SJSA1 (cell line): ENCODE measurements at places on chromosomes 11 and 22.

DNA sequence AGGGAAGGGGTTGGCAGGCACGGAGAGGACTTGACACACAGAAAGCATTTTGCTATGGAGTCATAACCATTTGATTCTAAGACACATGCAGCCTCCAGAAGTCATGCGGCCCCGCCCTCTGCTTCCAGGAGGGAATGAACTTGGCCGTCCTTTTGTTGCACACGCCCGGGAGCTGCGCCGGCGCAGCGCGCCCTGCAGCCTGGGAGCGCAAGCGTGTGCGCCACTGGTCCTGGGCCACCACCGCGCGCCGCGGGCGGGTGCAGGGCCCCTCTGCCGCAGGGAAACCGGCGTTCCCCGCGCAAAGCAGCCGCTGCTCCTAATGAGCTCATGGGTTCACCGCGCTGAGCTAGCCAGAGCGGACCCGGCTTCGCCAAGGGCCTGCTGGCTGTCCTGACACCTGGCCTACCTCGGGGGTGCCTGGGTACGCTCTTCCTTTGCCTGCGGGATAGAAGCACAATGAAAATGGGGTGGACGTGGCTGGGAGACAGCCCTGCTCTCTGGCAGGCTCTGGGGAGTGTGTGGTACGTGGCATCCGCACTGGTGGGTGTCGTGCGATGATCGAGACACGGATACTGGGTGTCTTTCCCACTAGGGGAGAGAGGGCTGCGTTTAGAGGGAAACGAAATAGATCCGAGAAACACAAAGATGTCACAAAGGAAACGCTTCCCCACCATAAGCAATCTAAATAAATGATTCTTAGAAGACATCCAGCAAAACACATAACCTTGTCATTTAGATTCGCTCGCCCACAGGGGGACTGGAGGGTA lies 669 bp downstream of the MICAL3 start:
- peak; percentile 81 for DNase-seq

- DNase-seq = no peak
These were observed 67.9 kb downstream of the CHRDL2 start for GRCh38 chr11:74663315-74663714.

GRCh38 chr11:47333886-47334443 lies 18.5 kb downstream of the MYBPC3 start:
- no peak for DNase-seq

DNA sequence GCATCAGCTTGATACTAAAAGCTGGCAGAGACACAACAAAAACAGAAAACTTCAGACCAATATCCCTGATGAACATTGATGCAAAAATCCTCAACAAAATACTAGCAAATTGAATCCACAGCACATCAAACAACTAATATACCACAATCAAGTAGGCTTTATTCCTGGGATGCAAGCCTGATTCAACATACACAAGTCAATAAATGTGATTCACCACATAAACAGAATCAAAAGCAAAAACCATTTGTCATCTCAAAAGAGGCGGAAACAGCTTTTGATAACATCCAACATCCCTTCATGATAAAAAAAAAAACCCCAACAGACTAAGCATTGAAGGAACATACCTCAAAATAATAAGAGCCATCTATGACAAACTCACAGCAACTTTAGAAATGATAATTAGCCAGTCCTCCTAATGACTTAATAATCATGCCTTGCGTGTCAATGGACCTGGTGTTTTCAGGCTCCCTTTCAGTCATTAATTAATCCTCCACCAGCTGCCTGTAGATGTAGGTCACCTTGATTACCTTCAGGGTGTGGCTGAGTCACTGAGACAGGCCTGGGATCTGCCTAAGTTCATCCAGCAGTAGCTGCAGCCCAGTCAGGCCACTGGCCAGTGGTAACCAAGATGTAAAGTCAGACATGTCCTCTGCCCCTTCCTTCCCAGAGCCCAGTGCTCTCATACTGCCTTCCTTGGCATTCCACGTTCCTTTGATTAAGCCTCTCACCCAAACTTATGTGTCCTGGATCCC lies 109.8 kb downstream of the EHF start:
- no peak for DNase-seq

DNA sequence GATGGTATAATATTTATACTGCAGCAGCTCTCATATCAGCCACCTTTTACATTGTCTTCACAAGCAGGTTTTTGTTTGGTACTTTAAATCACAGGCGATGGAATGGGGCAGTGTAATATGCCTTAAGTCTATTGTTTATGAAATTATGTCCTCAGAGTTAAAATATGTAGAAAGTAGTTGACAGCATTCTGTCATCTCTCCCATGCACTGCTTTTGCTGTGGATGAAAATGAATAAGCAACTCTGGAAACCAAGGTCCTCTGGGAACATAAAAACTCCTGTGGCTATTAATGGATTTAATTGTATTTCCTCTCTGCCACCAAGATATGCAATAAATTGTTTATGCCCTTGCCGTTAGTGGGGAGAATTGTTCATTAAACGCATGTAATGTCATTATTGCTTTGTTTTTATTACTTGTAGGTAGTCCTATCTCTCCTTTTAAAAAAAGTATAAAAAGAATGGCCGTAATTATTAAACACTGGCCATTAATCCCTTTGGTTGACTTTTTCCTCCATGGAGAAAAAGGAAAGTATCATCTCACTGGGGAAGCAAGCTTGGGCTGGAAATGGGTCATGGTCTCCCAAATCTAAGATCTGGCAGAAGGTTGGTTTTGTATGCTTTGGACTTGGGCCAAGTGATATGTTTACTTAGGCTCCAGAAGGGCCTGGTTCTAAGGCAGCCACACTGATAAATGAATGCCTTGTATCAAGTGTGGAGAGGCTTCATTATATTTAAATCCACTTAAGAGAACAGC lies 13.1 kb downstream of the PACS1 start:
- DNase-seq = peak; percentile 43

- no peak for DNase-seq
These were observed 186.5 kb downstream of the SNX19 start for GRCh38 chr11:130729678-130730300.

DNA sequence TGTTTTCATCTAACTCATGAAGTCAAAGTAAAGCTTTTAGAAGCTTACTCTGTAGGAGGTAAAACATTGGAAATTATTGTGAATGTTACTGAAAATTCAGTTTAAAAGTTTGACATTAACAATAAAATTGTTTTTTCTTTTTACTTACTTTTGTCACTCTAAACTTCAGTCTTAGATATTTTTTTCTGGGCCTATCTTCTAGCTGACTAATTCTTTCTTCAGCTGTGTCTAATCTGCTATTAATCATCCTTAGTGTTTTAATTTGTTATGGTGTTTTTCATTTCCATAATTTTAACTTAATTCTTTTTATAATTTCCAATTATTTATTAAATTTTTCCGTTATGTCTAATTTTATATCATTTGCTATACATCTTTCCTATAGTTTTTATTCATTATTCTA lies 35.0 kb downstream of the IL10RA start:
- no peak for DNase-seq

GRCh38 chr11:45392591-45393091 lies 106.5 kb upstream of the SYT13 start:
- DNase-seq = no peak

DNA sequence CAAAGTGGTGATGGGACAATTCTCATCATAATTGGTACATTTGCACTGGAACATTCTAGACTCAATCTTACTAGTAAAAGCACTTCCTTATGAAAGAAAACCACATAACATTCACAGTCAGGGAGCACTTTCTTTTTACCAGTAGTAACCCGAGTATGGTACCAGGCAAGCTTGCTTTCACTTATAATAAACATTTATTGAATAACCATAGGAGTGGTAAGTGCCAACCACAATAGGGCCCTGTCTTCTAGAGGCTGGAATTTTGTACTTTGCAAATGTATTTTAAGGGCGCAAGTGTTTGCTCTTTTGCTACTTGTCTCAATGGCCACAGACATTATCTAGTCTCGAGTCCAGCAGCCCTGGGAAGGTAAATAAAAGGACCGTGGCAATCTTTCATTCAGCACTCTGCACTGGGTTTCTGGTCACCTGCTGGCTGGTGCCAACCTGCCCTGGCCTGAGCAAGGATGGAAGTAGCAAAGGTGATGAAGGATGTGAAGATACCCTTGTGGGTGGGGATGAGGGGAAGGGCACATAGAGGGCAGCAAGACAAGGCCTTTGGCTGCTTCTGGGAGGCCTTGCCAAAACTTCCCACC lies 24.2 kb downstream of the C22orf31 start:
- DNase-seq = no peak

DNA sequence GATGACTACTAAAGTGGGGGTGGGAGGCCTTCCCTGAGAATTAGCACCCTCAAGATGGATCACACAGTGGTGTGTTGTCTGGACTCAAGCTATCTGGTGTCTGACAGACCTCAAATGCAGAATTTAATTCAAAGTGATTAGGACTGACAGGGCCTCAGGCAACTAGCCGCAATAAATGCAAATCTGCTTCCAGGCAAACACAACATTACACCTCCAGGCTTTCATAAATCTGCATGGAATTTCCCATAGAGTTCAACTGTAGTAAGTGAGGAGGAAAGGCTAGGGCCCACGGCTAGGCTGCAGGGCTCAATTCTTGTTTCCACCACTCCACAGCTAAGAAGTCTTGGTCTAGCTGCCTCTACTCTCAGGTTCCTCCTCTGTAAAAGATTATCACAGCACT lies 331.4 kb downstream of the LARGE1 start:
- no peak for DNase-seq

DNA sequence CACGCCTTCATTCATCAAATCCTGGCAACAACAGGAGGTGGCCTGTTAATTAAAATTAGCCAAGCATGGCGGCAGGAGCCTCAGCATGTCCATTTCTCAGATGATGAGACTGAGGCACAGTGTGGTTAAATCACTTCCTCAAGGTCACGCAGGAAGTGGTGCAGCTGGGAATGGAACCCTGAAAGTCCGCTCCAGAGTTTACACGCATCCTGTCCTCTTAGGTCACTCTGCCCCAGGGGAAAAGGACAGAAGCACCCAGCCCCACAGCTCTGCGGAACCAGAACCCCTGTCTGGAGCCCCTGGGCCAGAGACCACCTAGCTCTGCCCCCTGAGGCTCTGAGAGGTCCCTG lies 19.6 kb downstream of the RPL3 start:
- DNase-seq = no peak

GRCh38 chr11:93005239-93005638 lies 35.8 kb downstream of the MTNR1B start:
- no peak for DNase-seq

DNA sequence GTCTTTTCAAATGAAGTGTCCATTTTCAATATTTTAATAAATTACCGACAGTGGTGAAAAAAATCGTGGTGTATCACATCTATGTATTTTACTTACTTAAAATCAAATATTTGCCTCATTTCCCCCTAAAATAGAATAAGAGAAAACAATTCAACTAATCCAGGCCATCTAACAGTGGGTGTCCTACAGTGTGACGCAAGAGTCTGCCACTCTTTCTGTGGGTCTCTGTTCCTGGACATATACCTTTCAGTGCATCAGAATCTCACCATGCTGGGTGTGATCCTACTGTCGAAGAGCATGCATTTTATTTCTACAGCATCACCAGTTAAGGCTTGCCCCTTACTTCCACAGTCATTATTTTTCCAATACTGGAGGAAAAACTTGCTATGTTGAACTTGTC lies 111.2 kb downstream of the CD44 start:
- DNase-seq = no peak

DNA sequence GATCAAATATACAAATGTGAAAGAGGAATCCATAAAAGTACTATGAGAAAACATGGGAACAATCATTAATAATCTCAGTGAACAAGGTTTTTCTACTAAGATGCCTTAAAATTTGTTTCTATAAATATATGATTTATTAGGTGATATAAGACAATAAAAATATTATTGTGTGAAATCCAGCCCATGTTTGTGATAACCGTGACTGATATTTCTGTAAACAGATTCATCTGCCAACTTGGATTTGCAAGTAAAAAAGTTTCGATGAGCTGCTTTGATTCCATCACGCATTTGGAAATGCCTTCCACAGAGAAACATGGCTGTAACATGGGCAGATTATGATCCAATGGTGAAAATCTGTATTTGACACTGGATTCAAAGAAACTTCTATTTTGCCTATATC lies 157.8 kb downstream of the NXPE2 start:
- DNase-seq = no peak

- DNase-seq = no peak
These were observed 7.3 kb upstream of the PDE2A start for GRCh38 chr11:72681226-72682153.

- no peak for DNase-seq
These were observed 126.3 kb downstream of the ADAMTS15 start for GRCh38 chr11:130574740-130575139.

DNA sequence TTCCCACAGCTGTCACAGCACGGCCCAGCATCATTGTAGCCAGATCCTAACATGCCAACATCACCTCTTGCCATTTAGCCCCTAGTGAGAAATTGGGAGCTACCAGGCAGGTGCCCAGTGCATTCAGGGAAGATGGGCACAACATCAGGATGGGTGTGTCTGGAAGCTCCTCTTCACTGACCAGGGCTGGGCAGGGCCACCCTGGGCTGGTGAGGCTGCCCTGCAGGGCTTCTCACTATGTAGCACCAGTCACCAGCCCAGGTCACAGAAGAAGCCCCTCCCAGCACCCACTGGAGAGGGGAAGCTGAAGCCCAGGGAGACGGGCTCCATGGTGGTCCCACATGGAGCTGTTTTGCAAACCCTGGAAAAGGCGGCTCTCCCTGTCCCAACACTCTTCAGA lies 13.9 kb downstream of the ZNF74 start:
- no peak for DNase-seq

- no peak for DNase-seq
These were observed 126.8 kb upstream of the APOA1 start for GRCh38 chr11:116964269-116964668.

- DNase-seq = no peak
These were observed 258.9 kb downstream of the SWAP70 start for GRCh38 chr11:9922806-9923205.

DNA sequence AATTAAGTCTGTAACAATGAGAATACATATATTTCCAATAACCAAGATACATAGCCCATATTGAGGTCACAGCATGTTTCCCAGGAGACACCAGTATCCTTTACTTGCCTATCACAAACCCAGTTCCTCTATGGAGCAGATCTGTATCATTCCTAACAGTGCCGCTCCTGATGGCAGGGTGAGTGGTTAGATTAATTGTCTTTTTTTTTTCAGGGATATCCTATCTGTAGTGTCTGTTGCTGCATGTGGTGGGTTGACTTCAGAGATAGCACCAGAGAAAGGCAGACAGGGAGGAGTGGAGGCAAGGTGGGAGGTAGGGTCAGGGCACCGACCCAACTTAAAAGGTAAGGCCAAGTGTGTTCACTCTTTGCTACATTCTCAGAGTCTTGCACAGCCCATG lies 2.8 kb downstream of the MTNR1B start:
- no peak for DNase-seq

- no peak for DNase-seq
These were observed 36.8 kb downstream of the TBX1 start for GRCh38 chr22:19797086-19798002.

DNA sequence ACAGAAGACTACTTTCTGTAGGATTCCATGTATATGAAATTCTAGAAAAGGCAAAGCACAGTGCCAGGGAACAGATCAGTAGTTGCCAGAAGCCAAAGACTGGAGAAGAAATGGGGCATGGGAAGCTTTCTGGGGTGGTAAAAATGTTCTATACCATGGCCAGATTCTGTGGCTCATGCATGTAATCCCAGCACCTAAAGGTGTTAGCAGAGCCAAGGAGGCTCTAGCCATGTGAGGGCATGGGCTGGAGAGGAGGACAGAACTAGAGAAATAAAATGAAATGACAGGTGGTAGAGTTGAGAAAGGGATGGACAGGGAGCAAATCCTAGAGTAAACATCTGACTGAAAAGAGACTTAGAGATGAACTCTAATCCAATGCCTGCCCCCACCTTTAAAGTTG lies 26.9 kb upstream of the HMGXB4 start:
- DNase-seq = no peak
